ENCODE measurements at places on chromosomes 3 and 15.

DNA sequence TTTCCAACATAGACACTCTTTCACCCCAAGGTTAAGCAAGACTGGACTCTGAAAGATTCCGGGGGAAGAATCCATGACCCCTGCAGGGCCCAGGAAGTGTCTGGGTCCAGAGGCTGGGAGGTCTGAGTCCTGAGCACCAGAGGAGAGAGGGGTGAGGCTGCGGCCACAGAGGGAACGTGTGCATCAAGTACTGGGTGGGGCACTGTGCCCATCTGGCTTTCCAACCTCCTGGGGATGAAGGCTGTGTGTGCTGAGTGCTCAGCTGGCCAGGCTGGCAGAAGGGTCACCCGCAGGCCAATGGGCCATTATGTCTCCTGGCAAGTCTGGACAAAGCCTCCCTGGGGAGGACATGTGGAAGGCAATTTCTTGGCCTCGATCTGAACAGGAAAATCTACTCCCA is 3.3 kb downstream of the CHRNA3 start:
- no peak for DNase-seq

DNA sequence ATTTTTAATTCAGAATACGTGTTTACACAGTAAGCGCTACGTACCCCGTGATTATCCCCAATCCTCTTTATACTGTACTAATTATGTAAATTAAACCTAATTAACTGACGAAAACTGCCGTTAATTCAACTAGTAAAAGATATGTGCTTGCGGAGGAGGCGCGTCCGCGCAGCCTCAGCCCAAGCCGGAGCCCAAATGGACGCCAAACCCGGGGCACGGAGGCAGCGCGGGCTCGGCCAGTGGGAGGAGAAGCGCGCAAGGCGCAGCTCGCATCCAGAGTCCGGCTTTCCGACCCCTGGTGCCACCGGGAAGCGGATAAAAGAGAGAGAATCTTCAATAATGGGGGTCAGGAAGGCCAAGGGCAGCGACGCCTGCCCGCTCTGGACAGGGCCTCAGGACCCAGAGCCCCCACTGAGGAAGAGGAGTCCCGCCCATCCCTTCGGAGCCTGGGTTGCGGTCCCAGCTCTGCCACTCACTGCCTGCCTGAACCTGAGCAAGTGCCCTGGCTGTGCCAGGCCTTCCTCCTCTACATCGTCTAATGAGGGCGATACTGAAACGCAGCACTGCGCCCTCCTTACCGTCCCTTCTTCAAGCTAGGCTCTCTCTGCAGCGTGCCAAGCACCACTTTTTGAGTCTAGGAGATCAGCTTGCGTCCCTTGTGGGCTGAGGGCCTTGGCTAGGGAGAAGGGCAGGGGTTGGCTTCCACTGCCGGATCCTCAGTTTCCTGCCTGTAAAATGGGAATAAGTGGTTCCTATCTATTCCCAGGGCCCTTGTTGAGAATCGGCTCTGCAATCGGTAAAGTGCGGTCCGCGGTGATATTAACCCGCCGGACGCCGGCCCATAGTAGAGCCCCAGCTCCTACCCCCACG is 5.0 kb upstream of the SKOR1 start:
- no peak for DNase-seq

- no peak for DNase-seq
Measured at GRCh38 chr3:115321400-115321805, 174.3 kb upstream of the ZBTB20 start.

DNA sequence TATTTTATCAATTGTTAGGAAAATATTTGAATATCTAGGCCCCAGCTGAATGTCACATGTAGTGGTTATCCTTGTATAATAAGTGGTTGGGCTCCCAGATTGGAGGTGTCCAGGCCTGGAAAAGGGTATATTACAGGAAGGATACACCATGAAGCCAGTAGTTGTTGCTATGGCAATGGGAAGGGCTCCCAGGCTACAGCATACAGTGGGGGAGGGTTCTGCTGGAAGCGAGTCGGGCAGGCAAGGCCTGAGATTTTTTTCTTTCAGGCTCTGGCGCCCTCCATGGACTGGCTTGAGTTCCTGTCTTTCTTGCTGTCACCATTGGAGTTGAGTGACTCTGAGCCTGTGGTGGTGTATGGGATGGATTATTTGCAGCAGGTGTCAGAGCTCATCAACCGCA is 8.9 kb downstream of the ECE2 start:
- DNase-seq = no peak

GRCh38 chr3:137204409-137204808 is 246.6 kb downstream of the IL20RB start:
- DNase-seq = no peak

GRCh38 chr15:64263567-64263966 is 92.4 kb downstream of the CSNK1G1 start:
- no peak for DNase-seq

DNA sequence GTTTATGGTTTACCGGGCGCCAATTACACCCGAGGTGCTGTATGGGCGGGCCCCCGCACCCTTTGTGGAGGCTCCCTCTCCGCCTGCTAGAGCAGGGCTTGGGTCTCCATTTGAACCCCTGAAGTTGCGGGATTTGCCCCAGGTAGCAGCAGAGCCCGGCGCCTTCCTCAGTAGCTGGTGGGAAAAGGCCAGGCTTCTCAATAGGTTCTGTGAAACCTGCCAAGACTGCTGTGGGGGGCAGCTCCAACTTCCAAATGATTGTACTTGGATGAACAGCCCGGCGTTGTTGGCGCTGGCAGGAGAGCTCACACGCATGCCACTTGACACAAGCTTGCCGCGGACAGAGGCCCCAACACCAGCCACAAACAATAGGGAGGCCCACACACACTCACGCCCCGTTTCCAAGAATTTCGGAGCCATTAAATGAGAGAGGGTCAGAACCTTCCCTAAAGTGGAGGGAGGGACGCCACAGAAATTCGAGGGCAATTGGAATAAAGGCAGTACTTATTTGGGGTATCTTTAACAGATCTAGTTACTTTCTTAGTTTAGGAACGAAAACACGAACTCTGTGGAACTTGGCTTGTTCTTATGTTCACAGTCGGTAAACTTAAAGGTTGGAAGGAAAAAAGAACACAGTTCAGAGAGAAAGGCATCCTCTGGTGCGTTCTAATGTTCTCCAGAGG is 1.4 kb downstream of the EPHB3 start:
- no peak for DNase-seq

DNA sequence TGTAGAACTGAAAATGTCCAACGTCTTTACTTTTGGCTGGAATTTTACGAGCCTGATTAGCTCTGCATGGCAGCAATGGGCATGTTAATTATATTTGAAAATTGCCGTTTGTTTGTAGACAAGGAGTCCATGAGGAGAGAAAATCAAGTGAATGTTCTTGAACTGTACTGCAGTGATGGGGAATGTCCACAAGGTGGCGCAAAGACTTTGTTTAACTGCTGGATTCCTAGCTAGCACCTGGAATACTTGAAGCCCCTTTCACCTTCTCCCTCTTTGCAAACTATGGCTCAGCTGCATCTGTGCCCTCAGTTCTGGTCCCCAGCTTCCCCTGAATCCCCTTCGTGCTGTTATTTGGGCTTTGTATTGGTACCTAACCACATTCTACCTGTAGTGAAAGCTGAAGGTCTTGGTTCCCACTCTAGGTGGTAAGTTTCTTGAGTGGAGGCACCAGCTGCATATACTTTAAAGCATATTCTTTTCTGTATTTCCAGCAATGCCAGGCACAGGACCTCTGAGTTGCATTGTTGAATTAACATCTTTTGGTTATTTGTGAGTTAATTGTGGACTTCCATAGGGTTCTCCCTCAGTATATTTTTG is 25.3 kb downstream of the EXOG start:
- DNase-seq = peak; percentile 42

- DNase-seq = no peak
Measured at GRCh38 chr3:21020043-21020442, 731.0 kb downstream of the ZNF385D start.

- peak; percentile 4 for DNase-seq
Measured at GRCh38 chr3:71305231-71306206, 278.0 kb downstream of the FOXP1 start.

DNA sequence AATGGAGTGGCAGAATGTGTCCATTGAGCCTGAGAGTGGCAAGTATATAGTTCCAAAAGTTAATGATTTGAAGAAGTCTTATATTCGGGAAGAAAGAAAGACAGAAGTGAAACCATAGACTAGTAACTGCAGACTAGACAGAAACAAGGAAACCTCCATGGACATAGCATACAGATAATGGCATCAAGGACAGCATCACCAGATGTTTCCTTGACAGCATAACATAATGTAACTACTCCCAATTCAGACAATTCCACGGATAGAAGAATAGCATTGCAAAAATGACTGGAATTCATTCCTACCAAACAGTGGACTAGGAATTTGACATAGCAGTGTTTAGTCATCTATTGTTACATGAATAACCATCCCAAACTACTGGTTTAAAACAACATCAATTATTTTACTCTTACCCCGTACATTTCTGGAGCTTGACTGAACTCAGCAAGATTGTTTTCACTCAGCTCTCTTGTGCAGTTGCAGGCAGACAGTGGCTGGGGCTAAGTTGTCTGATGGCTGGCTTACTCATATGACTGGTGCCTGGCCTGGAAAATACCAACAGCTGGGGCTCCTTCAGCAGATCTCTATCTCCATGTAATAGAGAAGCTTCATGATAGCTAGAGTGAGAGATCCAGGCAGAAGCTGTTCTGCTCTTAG is 109.7 kb upstream of the GADL1 start:
- no peak for DNase-seq

- no peak for DNase-seq
Measured at GRCh38 chr15:70477750-70478250, 285.6 kb downstream of the UACA start.

DNA sequence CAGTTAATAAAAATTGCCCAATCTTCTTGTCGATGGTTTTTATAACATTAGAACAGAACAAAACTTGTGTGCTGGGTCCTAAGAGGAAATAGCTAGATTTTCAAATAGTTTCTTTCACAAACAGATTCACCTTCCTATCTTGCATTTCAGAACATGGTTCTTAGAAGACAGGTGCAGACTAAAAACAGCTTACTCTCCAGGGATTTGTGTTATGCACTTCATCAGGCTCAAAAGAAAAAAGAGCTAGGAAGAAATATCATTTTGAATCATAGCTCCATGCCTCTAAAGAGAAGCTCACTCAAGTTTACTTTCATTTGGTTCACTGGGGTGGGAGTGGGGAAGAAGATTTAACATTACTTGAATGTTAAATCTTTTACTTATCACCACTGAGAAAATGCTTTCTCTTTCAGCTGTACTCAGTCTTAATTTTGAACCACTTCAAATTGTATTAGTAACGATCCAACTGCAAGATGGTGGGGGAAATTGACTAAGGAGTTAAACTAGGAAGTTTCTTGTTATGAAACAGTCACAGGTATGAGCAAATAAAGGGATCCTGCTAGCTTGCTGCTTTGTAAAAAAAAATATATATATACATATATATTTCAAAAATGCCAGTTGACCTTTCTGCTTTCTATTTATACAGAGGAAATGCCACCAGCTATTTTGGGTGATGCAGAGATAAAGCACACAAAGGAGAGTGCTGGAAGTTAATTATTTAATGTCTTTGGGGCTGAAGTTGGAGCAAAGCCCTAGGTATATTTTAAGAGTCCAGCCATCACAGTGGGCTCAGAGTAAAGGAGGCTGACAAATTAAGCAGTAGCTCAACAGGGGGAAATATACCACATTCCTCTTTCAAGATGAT is 28.3 kb upstream of the NUDT16 start:
- DNase-seq = no peak

- no peak for DNase-seq
Measured at GRCh38 chr15:93703092-93703739, 528.1 kb upstream of the MCTP2 start.

- no peak for DNase-seq
Measured at GRCh38 chr3:110589341-110589740, 482.3 kb upstream of the NECTIN3 start.

- no peak for DNase-seq
Measured at GRCh38 chr3:140545756-140546155, 132.1 kb upstream of the TRIM42 start.
